ENCODE measurements at places on chromosomes 12 and 14. TPM values are rescaled to one million over a fixed set of nuclear protein-coding genes. Genes with fewer than 3 reads are reported as not detected.

GRCh38 chr14:45679853-45680252 lies 426.9 kb upstream of the MIS18BP1 start:
- DNase-seq, result no peak

- no peak for DNase-seq
These were observed 111.3 kb downstream of the TSHR start for GRCh38 chr14:81066672-81067071.

DNA sequence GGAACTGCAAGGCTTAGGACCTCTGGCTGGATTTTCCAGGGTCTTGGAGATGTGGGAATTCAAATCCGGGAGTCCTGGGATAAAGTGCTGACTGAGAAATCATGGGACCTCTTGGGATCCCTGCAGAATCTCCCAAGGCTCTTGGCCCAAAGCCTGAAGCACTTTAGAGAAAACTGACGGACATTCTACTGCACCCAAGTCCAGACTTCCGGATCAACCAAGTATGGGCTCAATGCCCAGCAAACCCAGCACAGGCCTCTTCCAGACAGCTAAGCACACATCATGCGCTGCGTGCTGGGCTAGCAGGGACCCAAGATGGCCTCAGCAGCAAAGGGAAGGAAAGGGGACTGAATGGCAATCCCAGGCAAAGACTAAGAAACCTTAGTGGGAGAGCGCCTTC lies 85.0 kb downstream of the ACTN1 start:
- peak; percentile 47 for DNase-seq

DNA sequence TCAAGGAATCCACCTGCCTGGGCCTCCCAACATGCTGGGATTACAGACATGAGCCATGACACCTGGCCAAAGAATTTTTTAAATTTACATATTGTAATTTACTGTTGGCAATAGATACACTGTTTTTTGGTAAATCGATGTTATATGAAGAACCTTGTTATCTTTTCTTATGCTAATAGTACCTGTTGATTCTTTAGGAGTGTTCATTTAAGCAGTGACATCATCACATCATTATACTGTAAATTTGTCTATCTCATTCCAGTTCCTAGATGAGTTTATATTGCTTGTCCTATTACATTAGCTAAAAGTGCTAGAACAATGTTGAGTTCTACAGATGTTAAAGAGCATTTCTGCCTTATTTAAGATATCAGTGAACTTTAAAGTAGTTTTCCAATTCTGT lies 13.0 kb upstream of the TAS2R30 start:
- DNase-seq, result no peak

Gene YARS2
- total RNA-seq, result 14.3 TPM

Gene OR11H6
- not detected for total RNA-seq

Gene DLK1
- total RNA-seq, result 41.1 TPM

Gene FOXM1
- not detected for total RNA-seq
